ENCODE measurements at places on chromosomes 3 and 15.

DNA sequence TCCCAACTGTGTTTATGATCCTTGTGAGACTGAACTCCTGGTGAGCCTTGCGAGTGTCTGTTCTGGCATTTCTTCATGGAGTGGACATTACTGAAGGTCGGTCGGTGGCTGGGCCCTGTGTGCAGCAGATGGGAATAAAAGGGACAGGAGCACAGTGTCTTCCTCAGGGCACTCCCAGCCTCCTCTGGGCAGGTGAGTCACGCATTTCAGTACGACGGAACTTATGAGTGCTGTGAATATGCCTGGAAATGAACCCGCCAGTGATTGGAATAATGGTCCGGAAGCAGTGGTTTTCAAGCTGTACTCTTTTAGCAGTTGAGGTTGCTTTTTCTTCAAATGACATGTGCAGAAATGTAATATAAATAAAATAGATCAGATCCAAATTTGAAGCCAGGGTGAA lies 55.1 kb downstream of the LARS2 start:
- no peak for DNase-seq

GRCh38 chr15:101056366-101057334 lies 137.5 kb downstream of the LRRK1 start:
- DNase-seq, result no peak

DNA sequence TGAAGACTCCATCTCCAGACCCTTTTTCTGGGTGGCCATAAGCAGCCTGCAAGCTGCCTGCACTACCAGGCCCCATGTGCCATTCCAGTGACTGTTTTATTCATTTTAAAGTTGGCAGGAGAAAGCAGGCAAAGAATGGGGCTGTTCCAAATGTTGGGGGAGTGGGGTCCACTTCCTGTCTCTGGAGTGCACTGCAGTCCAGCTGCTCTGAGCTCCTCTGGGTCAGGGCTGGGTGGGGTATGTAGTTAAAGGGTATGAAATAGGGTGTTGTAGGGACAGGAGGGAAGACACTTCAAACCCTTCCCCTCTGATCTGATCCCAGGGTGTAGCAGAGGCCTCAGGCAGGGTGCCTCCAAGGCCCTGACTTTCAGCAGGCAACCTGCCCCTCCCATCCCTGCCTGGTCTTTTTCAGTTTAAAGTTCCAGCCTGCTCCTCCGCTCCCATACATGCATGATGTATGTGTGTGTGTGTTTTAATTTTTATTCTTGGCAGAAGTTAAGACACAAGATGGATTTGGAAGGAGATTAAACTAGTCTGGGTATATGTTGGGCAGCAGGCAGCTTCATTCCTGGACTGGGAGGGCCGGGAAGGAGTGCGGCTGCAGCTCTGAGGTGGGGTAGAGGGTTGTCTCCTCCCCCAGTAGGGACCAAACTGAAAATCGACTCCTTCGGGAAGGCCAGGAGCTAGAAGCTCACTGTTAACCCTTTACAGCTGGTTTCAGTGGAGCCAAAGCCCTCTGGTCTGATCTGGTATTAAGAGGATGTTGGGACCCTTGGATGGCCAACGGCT lies 17.3 kb downstream of the BOC start:
- DNase-seq, result no peak

DNA sequence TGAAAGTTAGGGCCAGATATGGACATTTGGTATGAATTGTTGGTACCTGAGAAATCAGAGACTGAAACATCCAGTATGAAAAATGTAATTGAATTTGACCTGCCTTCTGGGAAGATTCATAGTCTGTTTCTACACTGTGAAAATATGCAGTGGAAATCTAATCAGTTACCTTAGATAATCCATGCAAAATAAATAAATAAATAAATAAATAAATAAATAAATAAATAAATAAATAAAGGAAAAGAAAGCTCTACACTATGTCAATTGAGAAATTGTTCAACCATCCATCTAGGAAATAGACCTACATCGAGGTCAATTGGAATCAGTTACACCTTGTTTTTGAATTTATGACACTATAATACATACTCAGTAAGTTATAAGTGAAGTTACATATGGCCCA lies 252.3 kb downstream of the VGLL3 start:
- DNase-seq, result no peak

- no peak for DNase-seq
These were observed 165.6 kb downstream of the SERPINI1 start for GRCh38 chr3:167901138-167901537.

GRCh38 chr15:82805994-82806406 lies at the start of gene FSD2:
Gene FSD2 (minus strand): TSS chr15:82806069. CDS start chr15:82787390, 18,679 bp downstream.
- no peak for DNase-seq

DNA sequence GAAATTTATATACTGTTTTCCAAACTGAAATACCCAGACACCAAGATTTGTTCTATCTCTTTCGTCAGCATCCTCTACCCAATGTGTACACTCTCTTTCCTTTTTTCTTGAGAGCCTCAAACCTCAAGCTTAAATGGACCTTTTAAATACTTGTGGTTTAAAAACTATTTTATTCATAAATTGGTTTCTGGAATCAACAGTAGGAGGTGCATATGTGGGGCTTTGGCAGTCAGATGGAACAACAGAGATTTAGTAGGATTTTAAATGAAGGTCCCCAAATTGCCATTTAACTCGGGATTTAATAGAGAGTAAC lies 33.2 kb downstream of the ANXA2 start:
- DNase-seq, result no peak

- no peak for DNase-seq
These were observed 293.9 kb downstream of the CADM2 start for GRCh38 chr3:85252686-85253085.

GRCh38 chr3:139745831-139746230 lies 68.1 kb upstream of the NMNAT3 start:
- no peak for DNase-seq

GRCh38 chr3:56484525-56485032 lies 16.3 kb upstream of the ERC2 start:
- no peak for DNase-seq

DNA sequence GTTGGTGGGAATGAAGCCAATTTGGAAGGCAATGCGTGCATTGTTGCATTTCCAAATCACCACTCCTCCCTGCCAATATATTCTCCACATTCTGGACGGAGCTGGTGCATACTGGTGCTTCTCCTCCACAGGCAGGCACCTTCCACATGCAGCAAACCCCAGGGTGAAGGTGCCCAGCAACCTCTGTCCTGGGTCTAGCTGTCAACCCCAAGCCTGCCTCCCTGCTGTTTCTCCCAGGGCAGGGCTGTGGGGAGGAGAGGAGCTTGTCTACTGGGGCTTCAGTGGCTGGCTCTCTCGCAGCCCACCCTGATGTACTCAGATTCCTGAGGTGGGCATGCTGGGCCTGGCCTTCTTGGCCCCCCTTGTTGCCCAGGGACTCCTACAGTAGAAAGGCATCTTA lies 20.1 kb downstream of the GASK1A start:
- DNase-seq, result no peak

- DNase-seq, result no peak
These were observed 85.0 kb upstream of the P3H2 start for GRCh38 chr3:190205739-190206138.

- DNase-seq, result no peak
These were observed 5.3 kb upstream of the VIPR1 start for GRCh38 chr3:42497009-42497731.

GRCh38 chr15:59906046-59906445 lies 98.1 kb upstream of the FOXB1 start:
- no peak for DNase-seq

GRCh38 chr3:141012571-141012970 lies 38.6 kb upstream of the SPSB4 start:
- DNase-seq, result no peak

All from stimulated activated CD4-positive, alpha-beta T cell treated with anti-CD3 and anti-CD28 coated beads, TNF-alpha, amount 100 ng/mL, for 1 hour (primary cell).